ENCODE measurements at places on chromosomes 4 and X.

DNA sequence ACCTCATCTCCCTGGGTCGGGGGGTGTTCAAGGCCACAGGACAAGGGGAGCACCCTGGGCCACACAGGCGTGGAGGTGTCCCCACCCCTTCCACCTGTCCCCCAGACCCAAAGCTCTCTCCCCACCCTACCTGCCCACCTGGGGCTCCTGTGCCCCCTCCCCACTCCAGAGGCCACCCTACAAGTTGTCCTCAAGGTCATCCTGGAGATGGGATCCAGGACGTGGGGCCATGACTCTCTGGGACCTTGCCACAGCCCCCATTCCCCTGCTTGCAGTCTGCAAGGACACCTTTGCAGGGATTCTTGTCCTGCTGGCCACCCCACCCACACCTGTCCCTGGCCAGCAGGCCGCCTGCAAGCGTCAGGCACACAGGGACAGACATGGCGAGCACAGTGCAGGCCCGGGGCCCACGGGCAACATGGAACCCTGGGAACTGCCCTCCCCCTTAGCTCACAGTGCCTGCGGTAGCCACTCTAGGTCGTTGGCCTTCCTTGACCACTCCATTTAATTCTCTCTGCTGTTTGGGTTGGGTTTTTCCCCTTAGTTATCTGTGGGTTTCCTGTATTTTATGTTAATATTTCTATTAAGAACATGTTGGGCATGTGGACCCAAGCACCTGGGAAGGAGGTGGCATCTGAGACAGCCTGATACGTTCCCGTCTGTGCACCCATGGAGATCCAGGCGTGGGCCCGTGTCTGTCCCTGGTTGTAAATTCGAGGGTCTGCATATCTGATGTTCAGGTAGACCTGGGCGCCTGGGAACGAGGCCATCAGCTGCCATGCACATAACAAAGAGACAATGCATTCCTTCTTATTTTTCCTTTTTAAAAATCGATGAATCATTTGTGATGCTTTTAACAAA is 197.5 kb downstream of the AFAP1 start:
- DNase-seq, result no peak

DNA sequence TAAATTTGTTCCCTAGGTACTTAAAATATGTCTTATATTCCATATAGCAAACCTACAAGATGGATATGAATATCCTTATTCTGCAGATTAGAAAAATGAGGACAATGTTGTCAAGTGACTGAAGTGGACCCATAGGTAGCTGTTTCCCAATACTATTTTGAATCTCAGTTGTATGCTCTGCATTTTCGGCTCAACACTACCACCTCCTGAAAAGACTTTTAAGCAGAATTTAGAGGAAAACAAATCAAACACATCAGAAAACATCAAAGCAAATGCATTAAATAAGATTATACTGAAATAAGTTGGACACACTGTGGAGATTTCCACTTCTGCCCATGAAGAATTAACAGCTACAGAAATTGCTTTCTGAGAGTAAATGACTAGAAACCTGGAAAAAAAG is 488.7 kb downstream of the TRIML1 start:
- DNase-seq, result no peak

- DNase-seq, result no peak
These were observed 14.2 kb downstream of the CXCR3 start for GRCh38 chrX:71604141-71604540.

GRCh38 chr4:18454349-18454748 is 432.8 kb upstream of the LCORL start:
- no peak for DNase-seq

DNA sequence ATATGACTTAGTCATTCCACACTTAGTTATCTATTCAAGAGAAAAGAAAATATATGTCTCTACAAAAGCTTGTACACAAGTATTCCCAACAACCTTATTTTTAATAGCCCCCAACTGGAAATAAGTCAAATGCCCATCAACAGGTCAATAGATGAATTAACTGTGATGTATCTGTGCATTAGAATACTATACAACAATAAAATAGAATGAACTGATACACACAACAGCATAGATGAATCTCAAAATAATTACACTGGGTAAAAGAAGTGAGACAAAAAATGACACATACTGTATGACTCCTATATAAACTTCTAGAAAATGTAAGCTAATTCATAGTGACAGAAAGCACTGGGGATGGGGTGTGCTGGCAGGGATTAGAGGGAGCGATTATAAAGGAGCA is 354.1 kb upstream of the DIPK2B start:
- no peak for DNase-seq

DNA sequence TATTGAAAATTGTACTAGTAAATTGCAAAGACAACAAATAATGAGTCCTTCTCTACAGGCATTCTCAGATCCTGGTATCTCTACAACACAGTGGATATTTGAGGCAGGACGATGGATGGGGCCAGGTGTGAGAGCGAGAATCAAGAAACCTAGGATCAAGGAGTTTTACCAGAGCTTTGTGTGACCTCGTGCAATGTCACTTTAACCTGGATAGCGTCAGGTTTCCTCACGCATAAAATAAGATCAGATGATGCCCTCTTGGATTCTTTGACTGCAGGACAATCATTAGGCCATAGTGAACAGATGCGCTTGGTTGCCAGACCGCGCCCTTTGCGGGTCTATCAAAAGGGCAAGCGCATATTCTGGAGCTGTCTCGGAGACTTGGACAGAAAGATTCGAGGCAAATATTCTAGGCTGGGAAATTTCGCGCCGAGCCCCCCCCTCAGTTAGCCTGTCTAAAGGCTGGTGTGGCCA is 66.6 kb downstream of the FBXO8 start:
- no peak for DNase-seq

DNA sequence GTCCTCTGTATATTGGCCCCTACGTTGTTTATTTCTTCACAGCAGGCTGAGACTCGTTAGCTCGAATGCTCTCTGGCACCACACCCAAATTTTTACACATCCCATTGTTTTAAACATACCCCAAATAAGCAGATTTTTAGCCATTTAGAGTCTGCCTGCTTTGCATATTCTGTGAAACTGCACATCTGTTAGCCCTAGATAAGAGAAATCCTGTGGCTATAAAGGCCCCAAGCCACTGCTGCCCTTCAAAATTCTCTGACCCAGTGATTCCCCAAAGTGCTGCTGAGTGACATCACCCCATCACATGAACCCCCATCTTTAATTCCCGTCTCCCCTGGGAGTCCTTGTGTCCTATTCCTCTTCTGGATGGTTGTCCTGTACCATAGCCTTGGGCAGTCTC is 20.8 kb downstream of the TEX13C start:
- DNase-seq, result no peak

All from foreskin melanocyte (primary cell).